ENCODE measurements at places on chromosomes 5 and 9.

DNA sequence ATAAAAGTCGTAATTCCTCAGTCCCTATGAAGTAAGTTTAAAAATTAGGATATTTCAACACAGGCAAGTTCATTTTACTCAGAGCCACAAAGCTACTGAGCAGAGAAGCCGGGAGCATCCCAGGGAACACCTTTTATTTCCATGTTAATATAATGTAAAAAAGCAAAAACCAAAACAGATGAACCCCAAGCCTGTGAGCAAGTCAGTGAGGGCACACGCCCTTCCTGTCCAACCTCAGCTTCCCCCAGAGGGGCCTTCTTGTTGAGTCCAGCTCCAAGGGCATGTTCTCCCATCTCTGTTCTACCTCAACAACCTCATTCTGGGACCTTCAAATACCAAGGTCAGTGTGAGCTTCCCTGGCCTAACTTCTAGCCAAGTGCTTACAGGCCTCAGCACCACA, 24.8 kb downstream of the NSUN2 start:
- DNase-seq = no peak

GRCh38 chr9:134592018-134592818, 49.4 kb upstream of the COL5A1 start:
- peak; percentile 83 for DNase-seq

DNA sequence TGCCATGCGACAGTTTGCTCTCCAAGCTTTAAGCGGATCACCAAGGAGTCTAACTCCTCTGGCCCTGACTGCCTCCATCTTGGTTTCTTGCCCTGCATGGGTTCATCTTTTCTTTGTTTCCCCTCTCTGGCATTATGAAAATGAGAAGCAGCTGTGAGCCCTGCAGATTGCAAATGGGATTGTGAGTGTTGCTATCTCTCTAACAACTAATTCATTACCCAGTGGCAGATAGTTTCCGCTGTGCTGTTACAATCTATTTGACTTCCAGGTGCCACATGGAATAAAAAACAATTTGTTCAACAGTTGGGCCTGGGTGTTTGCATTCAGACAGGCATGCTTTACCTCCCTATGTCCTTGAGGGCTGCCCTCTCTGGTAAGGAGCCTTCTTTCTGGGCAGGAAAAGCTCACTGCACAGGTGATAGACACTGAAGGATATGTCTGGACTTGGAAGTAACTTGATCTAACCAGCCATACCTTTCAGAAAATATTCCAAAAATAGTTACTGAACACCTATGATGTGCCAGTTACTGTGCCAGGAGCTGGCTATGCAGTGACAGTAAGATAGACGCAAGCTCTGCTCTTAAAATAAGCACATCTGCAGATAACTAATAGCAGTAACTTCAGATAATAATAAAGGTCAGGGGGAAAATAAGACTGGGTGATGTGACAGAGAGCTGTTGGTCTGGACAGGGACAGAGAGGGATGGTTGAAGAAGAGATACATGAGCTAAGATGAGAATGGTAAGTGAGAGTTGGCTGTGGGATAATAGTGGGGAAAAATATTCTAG, 40.1 kb downstream of the GRIA1 start:
- no peak for DNase-seq

DNA sequence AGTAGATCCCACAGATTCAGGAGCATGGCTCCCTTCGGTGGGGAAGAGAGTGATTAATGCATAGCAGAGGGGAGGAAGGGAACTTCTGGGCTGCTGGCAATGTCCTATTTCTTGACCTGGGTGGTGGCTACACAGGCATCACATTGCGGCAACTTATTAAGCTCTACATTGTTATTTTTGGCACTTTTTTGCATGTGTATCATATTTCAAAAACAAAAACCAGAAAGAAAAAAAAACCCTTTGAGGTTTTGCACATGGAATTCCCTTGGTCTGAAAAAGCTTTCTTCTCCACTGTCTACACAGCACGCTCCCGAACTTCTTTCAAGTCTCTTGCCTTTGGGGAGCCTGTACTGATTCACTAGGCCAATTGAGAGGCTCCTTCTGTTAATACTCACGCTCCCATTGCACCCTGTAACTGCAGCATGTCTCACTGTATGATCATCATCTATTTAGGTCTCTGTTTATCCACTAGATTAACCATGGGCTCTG, 25.1 kb downstream of the CEMIP2 start:
- peak; percentile 73 for DNase-seq

GRCh38 chr5:173499471-173500212, 116.8 kb downstream of the BOD1 start:
- no peak for DNase-seq

- peak; percentile 59 for DNase-seq
Measured at GRCh38 chr5:6686915-6687409, 26.3 kb upstream of the TENT4A start.

Measured in cardiac fibroblast (primary cell).